T-cell (primary cell): ENCODE measurements at places on chromosomes 13 and 19.

GRCh38 chr13:89163096-89163495, 1491.9 kb downstream of the SLITRK5 start:
- no peak for DNase-seq

GRCh38 chr19:13957051-13957450, 4.7 kb downstream of the DCAF15 start:
- no peak for DNase-seq

- DNase-seq, result no peak
These were observed 3.1 kb downstream of the FTL start for GRCh38 chr19:48968179-48968661.

- DNase-seq, result no peak
These were observed 89.4 kb downstream of the HS6ST3 start for GRCh38 chr13:96179309-96179708.

DNA sequence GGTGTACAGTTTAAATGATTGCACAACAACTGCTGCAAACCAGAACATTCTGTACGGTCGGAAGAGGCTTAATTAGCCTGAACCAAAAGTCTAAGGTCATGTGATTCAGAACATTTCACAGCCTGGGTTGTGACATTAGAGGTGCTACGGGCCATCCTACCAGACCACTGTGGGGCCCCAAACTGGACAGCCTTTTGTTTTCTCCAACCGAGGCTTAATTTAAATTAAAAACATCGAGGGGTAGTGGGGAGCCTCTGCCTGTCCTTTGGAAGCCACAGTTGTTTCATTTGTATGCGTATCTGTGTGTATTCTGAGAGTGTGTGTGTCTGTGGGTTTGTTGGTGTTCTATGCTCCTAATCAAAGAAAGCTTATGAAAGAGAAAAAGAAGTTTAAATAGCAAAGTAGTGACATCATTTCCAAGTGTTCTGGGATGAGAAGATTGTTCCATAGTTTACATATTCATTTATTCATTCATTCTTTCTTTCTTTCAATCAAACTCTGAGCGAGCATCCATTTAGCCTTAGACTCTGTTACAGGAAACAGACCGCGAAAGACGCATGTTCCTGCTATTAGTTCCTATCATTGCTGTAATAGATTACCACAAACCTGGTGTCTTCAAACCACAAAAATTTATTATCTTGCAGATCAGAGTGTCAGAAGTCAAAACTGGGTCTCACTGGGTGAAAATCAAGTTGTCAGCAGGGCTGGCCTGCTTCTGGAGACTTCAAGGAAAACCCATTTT, 444.8 kb downstream of the FOXO1 start:
- peak; percentile 45 for DNase-seq

GRCh38 chr13:112576768-112577167, 11.2 kb downstream of the TUBGCP3 start:
- no peak for DNase-seq

DNA sequence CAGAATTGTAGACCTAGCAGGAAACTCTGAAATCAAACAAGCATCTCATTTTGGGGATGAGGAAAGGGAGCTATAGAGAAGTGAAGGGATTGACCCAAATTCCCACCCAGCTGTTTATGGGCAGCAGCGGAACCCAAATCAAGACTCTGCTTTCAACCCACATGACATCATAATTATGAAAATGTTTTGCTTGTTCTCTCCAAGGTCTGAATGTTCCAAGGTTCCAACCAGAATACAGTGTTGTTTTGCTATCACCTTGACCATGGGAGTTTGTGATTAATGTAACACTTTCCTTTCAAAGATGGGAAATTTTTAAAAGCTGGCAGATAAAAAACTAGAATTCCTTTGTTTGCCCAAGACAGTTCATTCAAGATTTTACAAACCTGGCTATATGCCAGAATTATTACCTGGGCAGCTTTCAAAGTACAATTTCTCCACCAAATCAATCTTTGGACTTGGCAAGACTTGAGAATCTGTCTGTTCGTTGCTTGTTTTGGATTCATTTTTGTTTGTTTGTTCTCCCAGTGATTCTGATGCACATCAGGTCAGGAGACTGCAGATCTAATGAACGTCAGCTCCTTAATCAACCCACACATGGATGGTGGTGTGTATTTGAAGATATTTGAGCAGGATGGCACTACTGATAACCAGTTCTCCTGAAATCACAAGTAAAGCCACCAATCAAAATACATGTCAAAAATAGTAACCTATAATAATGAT, 322.7 kb downstream of the FOXO1 start:
- no peak for DNase-seq
